Globus pallidus (tissue), 1 donor: ENCODE measurements at places on chromosomes 7 and 10.

- no peak for DNase-seq
Measured at GRCh38 chr7:29915481-29916215, 74.0 kb downstream of the SCRN1 start.

DNA sequence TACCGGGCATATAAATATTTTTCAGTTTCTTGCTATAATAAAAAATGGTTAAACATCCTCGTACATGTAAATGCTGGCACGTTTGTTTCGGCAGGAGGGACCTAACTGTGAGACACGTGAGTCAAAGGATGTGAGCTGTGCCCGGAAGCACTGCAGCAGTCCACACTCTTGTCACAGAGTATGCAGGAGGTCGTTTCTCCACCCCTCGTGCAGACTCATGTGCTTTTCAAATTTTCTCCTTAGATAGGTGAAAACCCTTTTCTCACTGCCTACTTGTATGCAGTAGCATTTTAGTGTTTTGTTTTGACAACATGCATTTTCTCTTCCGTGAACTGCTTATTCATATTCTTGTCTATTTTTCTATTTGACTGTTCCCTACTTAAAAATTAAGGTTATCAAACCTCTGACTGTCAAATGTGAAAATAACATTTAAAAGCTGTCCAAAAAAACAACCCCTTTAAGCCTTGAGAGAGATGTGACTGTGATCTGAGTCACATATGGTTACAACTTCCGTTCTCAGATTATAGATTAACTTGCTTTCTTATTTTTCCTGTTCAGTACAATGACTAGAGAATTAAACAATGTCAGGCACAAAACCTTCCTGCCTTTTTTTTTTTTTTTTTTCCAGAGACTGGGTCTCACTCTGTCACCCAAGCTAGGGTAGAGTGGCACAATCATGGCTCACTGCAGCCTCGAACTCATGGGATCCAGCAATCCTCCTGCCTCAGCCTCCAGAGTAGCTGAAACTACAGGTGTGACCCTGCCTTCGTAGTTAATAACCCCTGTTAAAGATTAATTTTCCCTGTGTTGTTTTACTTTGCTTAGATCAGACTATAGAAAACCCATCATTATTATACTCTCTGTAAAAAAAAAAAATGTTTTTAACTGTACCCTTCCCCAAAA lies 45.1 kb downstream of the DPY19L1 start:
- DNase-seq, result no peak

DNA sequence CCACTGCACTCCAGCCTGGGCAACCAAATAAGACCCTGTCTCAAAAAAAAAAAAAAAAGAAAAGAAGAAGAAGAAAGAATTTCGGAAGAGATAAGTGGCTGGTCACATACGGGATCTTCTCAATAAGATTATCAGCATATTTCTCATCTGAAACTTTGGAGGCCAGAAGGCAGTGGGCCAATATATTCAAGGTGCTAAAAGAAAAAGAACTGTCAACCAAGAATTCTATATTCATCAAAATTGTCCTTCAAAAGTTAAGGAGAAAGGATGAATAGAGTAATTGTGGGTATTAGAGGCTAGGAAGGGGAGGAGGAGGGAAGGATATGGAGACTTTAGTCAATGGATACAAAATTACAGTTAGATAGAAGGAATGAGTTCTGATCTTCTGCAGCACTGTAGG lies 43.9 kb upstream of the NANOS1 start:
- DNase-seq, result no peak

DNA sequence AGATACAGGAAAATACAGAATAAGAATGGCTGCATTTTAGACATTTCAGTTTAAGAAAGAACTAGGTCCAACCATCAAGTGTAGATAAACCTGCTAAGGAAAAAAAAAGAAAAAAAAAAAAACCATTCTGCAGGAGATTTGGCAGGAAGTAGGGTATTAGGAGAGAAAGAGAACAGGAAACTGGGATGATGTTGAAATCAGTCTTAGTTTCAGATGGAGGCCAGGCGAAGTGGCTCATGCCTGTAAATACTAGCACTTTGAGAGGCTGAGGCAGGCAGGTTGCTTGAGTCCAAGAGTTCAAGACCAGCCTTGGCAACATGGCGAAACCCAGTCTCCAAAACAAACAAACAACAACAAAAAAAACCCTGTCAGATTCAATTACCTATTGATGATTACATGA lies 120.2 kb downstream of the RAB11FIP2 start:
- DNase-seq, result no peak

GRCh38 chr10:63760708-63761047 lies 239.5 kb downstream of the REEP3 start:
- DNase-seq, result no peak
